ENCODE measurements at places on chromosomes 12 and 14.
A peak's percentile ranks its signal among the peaks of the same experiment; 100 is the strongest.

GRCh38 chr12:68403296-68403695 is 71.1 kb upstream of the MDM1 start:
- no peak for DNase-seq

GRCh38 chr14:76489667-76490066 is 113.7 kb downstream of the ESRRB start:
- DNase-seq, result no peak

GRCh38 chr14:23285530-23286019 is 357 bp downstream of the HOMEZ start:
- DNase-seq, result peak; percentile 4

DNA sequence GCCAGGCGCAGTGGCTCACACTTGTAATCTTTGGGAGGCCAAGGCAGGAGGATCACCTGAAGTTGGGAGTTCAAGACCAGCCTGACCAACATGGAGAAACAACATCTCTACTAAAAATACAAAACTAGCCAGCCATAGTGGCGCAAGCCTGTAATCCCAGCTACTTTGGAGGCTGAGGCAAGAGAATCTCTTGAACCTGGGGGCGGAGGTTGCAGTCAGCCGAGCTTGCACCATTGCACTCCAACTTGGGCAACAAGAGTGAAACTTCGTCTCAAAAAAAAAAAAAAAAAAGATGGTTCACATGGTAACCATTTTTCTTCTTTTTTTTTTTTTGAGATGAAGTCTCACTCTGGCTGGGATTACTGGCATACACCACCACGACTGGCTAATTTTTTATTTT is 35.3 kb downstream of the SLC2A14 start:
- DNase-seq, result no peak

DNA sequence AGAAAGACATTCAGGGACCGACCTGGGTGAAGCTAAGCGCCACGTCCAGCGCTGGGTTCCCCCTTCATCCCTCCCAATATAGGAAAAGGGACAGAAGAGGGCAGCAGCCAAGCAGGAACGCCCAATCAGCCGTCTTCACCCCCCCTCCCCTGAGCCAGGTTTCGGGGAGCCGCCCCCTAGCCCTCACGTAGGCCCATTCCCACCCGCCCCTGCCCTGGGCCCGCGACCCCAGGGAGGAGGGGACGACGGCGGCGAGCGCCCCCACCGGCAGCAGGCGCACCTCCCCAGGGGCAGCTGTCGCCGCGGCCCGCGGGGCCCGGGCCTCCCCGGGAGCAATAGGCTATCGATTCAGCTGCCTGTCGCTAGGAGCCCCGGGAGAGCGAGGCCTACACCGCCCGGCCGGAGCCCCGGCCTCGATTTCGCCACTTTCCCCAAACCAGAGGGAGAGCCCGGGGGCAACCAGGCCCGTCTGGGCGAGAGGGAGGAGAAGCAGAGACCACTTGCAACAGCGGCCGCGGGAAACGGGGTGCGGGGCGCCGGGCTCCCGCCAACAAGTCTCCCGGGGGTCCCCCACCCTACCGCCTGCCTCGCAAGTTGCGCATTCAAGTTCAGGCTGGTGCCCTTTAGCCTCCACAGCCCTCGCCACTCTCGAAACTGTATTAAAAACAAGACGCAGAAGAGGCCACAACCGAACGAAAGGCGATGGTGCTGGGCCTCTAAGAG is 1.3 kb downstream of the DCAF5 start:
- DNase-seq, result peak; percentile 76

DNA sequence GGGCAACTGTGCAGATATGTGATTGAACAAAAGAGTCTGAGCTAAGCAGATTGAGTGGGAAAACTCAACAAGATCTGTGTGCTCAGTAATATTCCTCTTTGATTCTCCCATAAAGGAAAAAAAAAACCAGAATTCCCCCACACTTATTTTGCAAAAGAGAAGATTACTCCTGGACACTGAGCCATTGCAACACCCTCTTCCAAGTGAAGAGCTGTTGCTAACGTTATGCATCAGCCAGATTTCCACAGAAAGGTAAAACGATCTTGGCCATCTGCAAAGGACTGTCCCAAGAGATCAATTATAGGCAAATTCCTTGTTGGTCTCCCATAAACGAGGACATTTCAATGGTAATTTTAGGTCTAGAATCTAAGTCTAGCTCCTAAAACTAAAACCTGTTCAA is 587.7 kb downstream of the C12orf50 start:
- DNase-seq, result no peak

DNA sequence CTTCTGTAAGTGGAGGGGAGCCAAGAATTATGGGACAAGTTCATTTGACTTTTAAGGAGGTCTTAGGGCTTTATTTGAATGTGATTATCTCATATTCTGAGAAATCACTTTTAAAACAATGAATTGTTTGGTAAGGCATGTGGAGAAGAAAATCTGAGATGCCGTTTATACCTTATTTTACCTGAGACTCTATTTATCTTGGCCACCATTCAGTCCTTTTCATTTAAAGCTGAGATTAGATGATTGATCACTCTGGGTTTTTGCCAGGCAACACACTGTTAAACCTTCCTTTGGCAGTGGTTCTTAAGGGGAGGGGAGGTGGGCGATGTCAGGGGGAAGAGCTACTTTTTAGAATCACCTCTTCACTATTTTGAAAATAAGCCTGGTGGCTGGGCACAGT is 11.4 kb downstream of the CAND1 start:
- no peak for DNase-seq

GRCh38 chr12:31323391-31324115 is 2.4 kb downstream of the SINHCAF start:
- DNase-seq, result peak; percentile 53

- peak; percentile 65 for DNase-seq
Observed at GRCh38 chr12:116703214-116703795, 34.6 kb downstream of the SPRING1 start.

- no peak for DNase-seq
Observed at GRCh38 chr12:94656556-94656955, 6.2 kb upstream of the TMCC3 start.

GRCh38 chr12:119749666-119750065 is 81.7 kb downstream of the PRKAB1 start:
- DNase-seq, result no peak

DNA sequence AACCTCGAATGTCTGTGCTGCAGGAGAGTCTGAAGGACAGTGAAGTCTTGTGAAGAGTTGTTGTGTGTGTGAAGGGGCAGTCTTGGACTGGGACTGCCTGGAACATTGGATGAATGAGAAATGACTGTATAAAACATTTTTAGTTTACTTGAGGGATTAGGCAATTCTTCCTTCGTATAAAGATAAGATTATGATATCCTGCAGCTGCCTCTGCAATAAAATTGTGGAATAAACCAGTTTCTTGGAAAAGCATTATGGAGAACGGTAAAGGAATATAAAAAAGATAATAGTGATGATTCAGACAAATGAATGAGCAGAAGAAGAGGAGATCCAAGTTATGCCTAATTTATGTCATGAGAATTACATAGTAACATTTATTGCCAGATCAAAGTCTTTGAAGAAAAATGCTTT is 30.9 kb upstream of the LUM start:
- no peak for DNase-seq

- DNase-seq, result no peak
Observed at GRCh38 chr12:5066251-5066650, 22.6 kb downstream of the KCNA5 start.
